Pancreas (tissue), 10 donors: ENCODE measurements at places on chromosomes 13 and 19.

GRCh38 chr19:6767081-6767356 is 216 bp downstream of the SH2D3A start:
- no peak for DNase-seq

DNA sequence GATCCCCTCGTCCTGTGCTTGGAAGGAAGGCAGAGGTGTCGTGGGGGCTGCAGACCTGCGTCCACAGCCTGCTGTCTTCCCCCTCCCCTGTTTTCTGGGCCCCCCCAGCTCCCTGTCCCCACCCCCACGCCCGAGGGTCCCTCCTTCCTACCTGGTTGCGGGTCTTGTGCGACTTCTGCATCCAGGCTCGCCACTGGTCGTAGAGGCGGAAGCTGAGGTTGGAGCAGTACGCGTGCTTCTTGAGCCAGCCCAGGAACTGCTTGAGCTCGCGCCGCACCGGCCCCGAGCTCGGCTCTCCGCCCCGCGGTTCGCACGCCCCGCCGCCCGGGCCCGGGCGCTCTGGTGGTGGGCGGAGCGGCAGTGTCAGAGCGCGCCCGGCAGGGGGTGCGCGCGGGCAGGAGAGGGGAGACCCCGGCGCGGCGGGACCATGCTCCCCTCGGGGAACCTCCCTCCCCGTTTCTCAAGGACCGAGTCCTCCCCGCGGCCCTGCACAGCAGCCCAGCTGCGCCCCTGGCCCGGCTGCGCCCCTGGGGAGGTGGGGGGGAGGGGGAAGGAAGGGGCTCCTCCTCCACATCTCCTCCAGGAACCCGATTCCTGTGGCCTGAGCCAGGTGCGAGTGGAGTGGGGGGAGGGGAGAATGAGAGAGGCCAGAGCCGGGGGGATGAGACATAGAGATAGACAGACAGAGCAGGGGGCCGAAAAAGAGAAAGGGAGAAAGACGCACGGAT is 5.7 kb downstream of the REX1BD start:
- peak; percentile 71 for DNase-seq

GRCh38 chr13:52862358-52863206 is 14.1 kb upstream of the PCDH8 start:
- peak; percentile 20 for DNase-seq

DNA sequence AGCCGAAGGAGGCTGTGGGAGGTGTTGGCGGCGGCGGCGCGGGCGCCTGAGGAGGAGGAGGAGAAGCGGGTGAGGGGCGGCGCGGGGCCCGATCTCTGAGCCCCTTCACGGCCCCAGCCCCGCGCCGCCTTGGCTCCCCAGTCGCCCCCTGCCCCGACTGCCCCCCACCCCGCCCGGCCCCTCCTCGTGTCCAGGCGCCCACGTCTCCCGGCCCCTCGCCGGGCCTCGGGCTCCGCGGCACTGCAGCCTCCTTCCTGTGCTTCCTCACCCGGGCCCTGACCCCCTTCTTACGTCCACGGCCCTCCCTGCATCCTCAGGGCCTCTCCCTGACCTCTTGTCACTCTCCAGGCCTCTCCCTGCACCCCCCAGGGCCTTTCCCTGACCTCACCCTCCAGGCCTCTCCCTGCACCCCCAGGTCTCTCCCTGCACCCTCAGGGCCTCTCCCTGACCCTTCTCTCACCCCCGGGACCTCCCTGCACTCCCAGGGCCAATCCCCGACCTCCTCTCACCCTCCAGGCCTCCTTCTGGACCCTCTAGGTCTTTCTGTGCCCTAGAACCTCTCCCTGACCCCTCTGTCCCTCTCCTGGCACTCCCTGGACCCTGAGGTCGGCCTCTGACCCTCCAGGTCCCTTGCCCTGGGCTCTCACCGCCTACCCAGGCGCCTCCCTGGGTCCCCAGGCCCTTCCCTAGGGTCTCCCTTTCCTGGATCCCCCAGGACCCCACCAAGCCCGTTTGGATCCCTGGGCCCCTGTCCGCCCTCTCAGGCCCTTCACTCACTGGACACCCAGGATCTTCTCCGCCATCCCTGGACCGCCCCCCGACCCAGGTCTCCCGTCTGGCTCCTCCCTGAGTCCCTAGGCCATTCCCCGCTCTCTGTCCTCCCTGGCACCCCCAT is 460 bp downstream of the KMT5C start:
- DNase-seq, result peak; percentile 46

GRCh38 chr19:49084206-49085019 is 838 bp upstream of the SNRNP70 start:
- DNase-seq, result no peak

- DNase-seq, result peak; percentile 3
Measured at GRCh38 chr13:67726979-67727378, 496.8 kb upstream of the PCDH9 start.

- peak; percentile 25 for DNase-seq
Measured at GRCh38 chr13:77460195-77460594, 75.3 kb upstream of the SCEL start.

DNA sequence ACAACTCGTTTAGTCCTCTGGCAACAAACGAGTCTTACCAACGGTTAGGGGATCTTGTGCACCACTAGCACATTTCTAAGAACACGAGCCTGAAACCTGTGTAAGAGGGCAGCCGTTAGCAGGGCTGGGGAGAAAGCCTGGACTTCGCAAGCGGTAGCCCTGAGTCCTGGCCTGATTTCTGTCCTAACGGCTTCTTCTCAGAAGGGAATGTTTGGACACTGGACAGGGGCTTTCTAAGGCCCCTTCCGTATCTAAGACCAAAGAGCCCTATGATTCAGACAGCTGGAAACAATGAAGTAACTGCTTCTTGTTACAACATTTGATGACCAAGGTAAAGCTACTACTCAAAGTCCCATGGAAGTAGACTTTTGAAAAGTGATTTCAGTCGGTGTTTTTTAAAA is 2.2 kb downstream of the ANKRD10 start:
- DNase-seq, result no peak

DNA sequence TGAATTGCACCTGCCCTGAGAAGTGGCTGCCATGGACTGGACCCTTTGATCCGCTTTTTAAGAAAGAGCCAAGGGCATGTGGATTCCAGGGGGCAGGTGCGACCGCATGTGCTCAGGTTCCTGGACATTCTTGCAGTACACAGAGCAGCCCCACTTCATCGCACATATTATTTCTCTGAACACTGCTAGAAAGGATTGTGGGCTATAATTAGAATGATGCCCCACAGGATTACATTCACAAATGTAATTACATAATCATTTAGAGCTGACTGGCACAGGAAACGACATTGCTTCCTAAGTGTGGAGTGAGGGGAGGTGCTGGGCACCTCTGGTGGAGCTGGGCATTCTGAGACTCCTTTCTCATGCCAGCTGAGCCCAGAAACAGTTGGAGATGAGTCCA is 37.5 kb upstream of the VSTM2B start:
- no peak for DNase-seq

DNA sequence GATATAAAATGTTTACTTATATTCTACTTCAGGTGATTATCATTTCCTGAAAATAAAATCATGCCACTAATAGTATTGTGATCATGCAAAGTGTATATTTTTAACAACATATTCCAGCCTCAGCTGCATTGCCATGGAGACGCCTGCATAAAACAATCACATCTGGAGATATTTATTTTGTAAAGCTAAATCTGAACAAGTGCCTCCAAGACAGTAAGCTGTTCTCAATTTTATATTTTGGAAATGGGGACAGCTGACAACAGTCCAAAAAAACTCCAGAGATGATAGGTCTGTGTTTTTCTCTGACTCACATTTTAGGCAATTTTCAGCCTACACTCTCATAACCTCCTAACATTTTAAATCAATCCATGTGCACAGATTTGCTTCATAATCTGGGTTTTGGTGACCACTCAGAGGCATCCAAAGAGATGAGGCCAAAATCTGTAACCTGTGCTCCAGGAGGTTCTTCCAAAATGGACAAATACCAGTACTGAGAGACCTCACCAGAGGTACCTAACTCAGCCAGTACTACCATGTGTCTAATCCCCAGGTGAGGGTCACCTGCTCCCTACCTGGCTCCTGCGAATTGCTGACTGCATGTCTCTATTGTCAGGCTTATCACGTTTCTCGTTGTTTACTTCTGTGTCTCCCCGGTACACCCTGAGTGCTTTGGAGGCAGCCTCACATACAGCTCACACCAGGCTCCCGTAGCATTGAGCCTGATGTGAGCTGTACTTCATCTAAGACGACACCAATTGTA is 62.7 kb downstream of the COL4A1 start:
- DNase-seq, result no peak

DNA sequence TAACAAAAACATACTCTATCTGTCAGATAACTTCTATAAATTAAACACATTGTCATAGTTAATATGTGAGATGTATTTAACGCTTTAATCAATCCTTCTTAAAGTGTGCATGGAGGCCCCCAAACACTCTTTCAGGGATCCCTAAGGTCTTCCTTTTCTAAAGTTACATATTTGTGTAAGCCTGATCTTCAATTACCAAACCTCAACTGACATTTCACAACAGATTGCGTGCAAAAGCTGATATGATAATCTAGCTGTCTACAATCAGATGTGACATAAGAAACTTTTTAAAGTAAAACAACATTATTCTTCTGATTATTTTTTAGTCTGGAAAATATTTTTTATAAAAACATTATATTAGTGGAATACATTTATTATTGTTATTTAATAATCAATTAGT is 1850.4 kb downstream of the OLFM4 start:
- no peak for DNase-seq

DNA sequence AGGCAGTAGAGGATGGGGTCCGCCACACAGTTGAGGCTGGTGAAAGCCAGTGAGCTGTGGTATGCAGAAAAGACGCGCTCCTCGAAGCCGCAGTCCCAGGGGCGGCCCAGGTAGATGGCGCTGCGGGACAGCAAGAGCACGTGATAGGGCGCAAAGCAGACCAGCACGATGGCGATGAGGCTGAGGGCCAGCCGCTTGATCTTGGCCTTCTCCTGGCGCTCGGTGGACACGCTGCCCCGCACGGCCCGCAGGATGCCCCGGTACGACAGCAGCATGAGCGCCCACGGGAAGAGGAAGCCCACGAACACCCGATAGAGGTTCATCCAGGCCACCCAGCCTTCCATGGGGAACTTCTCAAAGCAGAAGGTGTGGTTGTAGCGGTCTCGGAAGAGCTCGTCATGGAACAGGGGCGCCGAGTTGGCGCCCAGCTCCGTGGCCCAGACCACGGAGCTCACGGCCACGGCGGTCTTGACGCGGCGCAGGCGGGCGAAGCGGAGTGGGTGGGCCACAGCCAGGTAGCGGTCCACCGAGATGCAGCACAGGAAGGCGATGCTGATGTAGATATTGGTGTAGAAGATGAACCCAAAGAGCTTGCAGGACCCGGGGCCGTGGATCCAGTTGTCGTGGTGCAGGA is 6.5 kb upstream of the OPA3 start:
- peak; percentile 79 for DNase-seq

DNA sequence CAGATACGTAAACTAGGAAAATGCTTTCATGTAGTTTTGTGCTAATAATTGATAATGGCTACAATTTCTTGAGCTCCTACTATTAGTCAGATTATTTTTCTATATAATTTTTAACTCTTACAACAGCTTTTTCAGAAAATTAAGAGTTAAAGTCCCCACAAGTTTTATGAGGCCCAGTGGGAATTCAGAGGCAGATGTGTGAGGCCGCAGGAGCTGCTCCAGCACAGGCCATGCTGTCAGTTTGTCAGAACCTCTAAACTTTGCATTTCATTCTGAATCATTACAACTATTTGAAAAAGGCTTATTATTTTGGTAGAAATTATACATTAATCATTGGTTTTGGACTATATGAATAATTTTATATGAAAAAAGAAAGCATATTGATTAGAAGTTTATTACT is 370.8 kb downstream of the MYO16 start:
- no peak for DNase-seq

DNA sequence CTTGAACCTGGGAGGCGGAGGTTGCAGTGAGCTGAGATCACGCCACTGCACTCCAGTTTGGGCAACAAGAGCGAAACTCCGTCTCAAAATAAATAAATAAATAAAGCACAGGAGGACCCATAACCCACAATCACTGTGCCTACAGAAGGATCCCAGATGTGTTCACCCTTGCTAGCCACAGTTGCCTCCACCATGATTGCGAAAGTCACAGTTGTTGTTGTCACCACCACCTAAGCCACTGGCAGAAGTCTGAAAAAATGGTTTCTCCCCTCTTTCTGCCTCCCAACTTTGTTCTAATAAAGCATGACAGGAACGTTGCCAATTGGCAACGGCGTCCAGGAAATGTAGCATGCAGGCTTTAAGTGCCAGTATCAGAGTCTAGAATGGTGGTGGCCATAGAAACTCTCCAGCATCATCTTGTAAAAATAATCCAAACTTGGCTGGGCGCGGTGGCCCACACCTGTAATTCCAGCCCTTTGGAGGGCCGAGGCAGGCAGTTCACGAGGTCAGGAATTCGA is 2.2 kb upstream of the EPS15L1 start:
- no peak for DNase-seq

GRCh38 chr13:111251646-111252445 is 68.6 kb upstream of the TEX29 start:
- no peak for DNase-seq

DNA sequence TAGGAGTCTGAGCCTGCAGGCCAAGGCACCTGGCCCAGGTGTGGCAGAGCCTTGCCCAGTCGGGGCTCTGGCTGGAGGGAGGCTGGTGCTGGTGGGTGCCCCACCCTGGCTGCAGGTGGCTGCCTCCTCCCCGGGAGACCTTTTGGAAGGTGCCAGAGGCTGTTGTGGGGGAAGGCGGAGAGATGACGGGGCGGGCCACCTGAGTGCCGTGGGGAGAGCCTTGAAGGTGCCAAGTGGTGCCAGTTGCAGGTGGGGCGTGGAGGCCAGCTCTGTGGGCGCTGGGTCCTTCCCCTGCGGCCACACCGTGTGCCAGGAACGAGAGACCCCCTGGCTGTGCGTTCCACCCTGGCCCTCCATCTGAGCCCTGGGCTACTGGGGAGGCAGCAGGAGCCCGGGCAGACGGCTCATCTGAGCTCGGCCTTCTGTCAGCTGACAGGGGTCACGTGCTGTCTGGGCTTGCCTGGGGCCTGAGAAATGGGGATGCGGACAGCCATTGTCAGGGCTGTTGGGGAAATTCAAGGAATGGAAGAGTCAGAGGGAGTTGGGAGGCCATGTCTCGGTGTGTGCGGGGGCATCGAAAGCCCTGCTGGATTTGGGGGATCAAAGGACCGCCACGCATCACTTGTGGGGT is 20.9 kb downstream of the CEBPA start:
- no peak for DNase-seq

- DNase-seq, result no peak
Measured at GRCh38 chr19:22606954-22607652, 27.0 kb upstream of the ZNF492 start.

DNA sequence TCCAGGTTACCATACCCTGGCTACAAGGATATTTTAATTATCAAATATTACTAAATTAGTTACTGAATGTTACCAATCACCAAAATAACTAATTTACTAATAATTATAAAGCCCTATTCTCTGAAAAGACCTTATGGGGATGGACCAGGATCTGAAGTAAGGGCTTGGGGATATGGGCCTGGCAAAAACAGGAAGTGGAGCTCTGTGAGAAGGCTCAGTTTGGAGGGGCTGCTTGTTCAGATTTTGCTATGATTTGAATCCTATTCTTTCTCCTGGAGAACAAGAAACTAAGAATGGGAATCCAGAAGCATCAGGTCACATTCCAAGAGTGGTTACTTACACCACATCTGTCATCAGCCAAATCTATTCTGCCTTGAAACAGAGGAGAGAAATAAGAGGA is 148.1 kb downstream of the DNAJC15 start:
- DNase-seq, result no peak

GRCh38 chr19:15177269-15178116 is 23.3 kb downstream of the NOTCH3 start:
- DNase-seq, result peak; percentile 98

GRCh38 chr13:43203781-43204180 is 180.4 kb downstream of the DNAJC15 start:
- no peak for DNase-seq

- no peak for DNase-seq
Measured at GRCh38 chr13:95067303-95067702, 233.9 kb downstream of the ABCC4 start.

- DNase-seq, result no peak
Measured at GRCh38 chr13:21894091-21894490, 223.2 kb downstream of the FGF9 start.
